ENCODE measurements at places on chromosomes 12 and 14. TPM values are rescaled to one million over a fixed set of nuclear protein-coding genes. Genes with fewer than 3 reads are reported as not detected.

The AVPR1A gene
- not detected for total RNA-seq

The MYO1H gene
- total RNA-seq, result not detected

The PIWIL1 gene
- 0.27 TPM for total RNA-seq

The C12orf76 gene
- 22.8 TPM for total RNA-seq

The NPFF gene
- total RNA-seq, result not detected

The TNS2 gene
- 1.6 TPM for total RNA-seq

The NFATC4 gene
- total RNA-seq, result not detected

The SCN8A gene
- total RNA-seq, result 0.64 TPM

The NANOG gene
- not detected for total RNA-seq

The FIGNL2 gene
- 0.25 TPM for total RNA-seq

The LRIG3 gene
- total RNA-seq, result 0.05 TPM

The IFI27 gene
- total RNA-seq, result 13.6 TPM

The GRIP1 gene
- not detected for total RNA-seq

The OR8S1 gene
- not detected for total RNA-seq

The FAM161B gene
- total RNA-seq, result 1.2 TPM

The RASSF8 gene
- total RNA-seq, result 0.52 TPM

The CLEC4C gene
- total RNA-seq, result not detected

The ZNF84 gene
- 23.2 TPM for total RNA-seq

The PLXNC1 gene
- total RNA-seq, result 25.3 TPM

The PLEKHA5 gene
- total RNA-seq, result 5.3 TPM

The TAC3 gene
- not detected for total RNA-seq

The DAO gene
- total RNA-seq, result not detected

The JPH4 gene
- not detected for total RNA-seq

The TAS2R10 gene
- total RNA-seq, result 1.3 TPM

The B4GALNT1 gene
- 1.9 TPM for total RNA-seq

The PAWR gene
- 3.5 TPM for total RNA-seq
